ENCODE measurements at places on chromosomes 16 and 17.
A peak's percentile ranks its signal among the peaks of the same experiment; 100 is the strongest.

- no peak for DNase-seq
Observed at GRCh38 chr17:1607971-1608320, 20.7 kb downstream of the SLC43A2 start.

- DNase-seq: peak; percentile 90
Observed at GRCh38 chr17:70137451-70138230, 31.7 kb upstream of the KCNJ2 start.

- DNase-seq: no peak
Observed at GRCh38 chr17:71176331-71176730, 944.5 kb upstream of the SOX9 start.

GRCh38 chr16:67311607-67312488, 14.7 kb downstream of the KCTD19 start:
- DNase-seq: peak; percentile 99

DNA sequence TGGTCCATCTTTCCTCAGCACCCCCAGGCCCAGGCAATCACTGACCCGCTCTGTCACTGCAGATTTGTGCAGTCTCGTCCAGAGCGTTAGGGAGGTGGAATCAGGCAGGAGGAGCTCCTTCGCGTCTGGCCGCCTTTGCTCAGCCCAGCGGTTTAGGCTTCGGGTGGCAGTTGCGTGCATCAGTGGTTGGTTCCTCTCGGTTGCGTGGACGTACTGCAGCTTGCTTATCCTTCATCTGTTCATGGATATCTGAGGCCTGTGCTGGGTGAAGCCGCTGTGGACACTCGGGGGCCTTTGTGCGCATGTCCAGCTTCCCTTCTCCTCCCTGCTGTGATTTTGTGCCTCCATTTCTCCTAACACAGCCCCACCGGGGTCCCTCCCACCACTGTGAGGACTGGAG, 4.7 kb upstream of the P2RX1 start:
- DNase-seq: no peak

GRCh38 chr16:78478267-78478861, 378.9 kb downstream of the WWOX start:
- DNase-seq: no peak

GRCh38 chr17:2580661-2581060, 12.8 kb upstream of the PAFAH1B1 start:
- DNase-seq: no peak

DNA sequence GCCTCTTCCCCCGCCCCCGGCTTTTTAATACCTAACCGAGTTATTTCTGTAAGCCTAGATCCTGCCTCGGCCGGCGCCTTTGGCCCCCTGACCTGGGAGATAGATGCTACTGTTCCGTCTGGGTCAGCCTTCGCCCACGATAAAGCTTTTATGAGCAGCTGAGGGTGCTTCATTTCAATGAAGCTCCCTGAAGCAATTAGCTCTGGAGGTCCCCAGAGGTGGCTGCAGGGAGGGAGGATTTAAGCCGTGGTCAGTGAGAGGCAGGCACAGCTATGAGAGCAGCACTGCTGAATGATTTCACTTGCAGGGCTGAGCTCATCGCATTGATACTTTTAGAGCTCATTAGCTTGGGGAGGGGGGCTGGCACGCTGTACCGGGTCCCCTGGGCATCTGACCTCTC, 89.4 kb downstream of the RPA1 start:
- DNase-seq: no peak

Measured in fibroblast of upper back skin (primary cell).